Activated T-cell treated with anti-CD3 and anti-CD28 coated beads for 48 hours (primary cell): ENCODE measurements at places on chromosomes 13 and 19.
A peak's percentile ranks its signal among the peaks of the same experiment; 100 is the strongest.

- DNase-seq: no peak
These were observed 2.7 kb downstream of the ADGRE5 start for GRCh38 chr19:14383661-14384555.

DNA sequence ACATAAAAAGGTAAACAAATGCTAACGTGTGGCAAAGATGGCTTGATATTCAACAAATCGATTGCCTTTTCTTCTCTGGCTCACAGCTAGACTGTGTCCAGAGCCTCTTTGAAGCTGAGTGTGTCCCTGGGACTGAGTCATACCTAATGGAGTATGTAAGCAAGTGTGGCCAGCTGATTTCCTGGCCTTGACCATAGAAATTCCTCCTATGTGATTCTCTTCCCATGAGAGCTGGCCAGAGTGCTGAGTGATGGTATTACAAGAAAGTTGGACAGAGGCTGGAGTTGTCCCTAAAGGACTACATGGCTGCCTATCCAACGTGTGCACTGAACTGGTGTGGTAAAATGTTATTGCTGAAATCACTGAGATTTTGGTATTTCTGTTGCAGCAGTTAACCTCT, 320.1 kb upstream of the SLC10A2 start:
- DNase-seq: no peak

DNA sequence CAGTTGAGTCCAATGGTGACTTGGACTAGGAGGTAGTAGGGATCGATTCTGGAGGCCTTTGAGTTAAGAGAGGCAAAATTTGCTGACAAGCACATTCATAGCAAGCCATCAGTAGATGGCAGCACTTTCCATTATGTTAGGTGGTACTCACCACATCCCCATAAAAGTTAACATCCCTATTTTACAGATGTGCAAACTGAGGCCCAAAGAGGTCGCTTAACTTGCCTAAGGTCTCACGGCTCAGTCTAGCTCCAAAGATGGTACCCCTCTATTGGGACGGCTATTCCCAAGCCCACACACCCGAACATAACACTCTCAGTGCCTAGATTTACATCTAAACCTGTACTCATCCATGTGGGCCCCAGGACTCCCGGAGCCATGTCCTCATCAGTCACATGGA, 21.5 kb upstream of the FOSB start:
- no peak for DNase-seq

GRCh38 chr13:113843063-113843654, 20.7 kb downstream of the GAS6 start:
- no peak for DNase-seq

DNA sequence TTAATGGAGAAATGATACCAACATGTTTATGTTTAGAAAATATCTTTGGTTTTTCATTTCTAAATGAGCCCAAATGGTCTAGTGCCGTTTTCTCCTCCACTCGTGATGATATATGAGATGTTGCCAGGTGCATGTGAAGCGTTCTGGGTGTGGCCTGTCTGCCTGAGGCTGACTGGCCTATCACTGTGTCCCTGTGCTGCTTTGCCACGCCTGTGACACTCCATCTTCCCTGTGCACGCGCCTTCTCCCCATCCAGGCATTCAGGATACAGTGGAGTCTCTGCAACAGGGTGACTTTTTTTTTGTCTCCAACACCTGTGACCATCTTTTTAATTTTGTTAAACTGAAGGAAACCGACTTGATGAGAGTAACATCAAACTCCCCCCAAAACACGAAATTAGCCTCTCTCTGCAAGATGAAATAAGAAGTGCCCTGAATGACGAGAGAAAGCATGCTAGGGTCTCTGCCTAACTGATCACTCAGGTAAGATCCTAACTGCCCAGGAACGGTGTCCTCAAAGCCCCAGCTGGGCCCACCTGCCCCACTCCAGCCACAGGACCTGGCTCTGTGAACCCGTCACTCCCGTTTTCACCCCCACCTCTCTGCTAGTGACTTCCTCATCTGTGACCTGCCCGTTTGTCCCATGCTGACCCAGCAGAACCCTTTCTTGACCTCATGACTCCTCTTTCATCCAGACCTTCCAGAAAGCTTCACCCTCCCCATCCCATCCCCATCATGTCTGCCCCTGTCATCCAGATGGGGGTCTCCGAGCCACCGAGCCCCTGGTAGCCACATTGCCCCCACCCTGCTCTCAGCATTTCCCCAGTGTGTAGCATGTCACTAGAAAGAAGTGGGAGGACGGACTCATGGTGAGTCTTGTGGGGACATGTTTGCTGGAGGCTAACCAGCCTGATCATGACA, 33.2 kb upstream of the TFDP1 start:
- no peak for DNase-seq

DNA sequence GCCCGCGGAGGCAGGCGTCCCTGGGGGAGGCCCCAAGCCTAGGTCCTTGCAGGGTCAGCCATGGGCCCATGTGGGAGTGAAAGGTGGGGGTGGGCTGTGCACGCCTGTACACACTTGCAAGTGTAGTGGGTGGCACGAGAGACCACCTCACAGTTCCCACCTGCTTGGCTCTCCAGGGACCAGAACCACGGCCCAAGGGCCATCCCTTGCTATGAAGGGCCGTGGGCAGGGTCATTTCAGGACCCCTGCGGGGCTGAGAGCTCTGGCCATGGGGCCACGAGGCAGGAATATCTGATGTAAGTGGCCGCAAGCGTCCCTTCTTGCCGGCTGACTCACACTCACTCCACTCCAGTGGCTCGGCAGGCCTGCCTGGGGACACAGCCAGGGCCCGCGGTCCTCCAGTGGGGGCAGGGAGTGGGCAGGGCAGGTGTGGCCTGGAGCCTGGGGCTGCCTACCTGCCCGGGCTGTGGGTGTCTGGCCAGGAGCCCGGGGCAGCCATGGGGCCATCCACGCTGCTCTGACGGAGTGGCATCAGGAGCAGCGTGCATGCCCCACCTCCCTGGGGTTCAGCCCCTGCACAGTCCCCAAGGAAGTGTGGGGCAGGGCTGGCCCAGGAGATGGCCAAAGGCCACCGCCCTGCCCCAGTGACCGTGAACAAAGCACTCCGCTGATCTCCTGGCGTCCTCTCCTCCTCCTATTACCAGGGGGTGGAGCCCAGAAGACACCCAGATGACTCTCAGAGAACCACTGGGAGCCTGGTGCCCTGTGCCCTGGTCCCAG, 8.6 kb upstream of the MKNK2 start:
- DNase-seq: no peak

DNA sequence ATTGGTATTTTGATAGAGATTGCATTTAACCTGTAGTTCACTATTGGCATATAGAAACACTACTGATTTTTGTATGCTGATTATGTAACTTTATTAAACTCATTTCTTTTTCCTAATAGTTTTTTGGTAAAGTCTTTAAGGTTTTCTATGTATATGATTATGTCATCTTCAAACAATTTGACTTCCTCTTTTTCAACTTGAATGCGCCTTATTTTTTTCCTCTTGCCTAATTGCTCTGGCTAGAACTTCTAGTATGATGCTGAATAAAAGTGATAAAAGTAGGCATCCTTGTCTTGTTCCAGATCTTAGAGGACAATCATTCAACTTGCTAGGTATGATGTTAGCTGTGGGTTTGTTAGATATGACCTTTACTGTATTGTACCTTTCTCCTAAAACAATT, 1034.9 kb downstream of the PCDH9 start:
- no peak for DNase-seq

DNA sequence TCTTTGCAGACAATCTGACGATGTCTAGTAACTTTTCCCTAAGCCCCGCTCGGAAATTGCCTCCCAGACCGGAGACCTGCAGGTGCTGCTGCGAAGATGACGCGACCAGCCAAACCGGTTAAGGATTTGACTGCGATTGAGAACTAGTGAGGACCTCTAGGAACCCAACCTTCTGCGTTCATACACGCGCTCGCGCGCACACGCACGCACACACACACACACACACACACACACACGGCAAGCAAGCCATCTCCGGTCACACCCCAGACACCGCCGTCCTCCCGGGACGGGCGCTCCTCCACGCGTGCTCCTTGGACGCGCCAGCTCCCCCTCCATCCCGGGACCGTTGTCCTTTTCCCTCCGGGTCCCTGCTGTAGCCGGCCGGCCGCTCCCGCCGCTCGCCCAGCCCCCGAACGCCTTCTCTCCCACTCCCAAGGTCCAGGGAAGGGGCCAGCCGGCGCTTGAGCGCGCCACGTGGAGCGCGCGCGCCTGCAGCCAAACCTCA, 1.2 kb downstream of the TBC1D4 start:
- peak; percentile 11 for DNase-seq

- no peak for DNase-seq
These were observed 10.8 kb downstream of the SLC35E1 start for GRCh38 chr19:16561382-16561781.

DNA sequence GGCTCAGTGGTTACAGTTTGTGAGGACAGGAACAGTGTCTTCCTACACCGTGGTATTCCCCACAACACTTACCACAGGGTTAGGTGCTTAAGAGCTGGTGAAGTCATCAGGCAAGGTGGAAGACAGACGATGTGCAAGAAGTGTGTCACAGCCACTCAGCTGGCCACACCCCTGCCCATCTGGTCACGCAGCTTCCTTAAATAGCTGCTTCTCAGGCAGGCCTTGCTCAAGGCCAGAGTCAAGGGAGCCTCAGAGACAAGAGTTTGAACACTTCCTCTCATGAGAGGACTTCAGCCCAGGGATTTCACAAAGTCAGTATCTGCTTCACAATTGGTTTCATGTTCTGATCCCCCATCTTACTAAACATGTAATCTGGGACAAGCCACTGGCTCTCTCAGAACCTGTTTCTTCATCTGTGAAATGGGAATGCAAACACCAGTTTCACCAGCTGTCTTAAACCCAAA, 80.3 kb upstream of the FRY start:
- no peak for DNase-seq

GRCh38 chr13:23684647-23685046, 114.4 kb downstream of the TNFRSF19 start:
- no peak for DNase-seq

DNA sequence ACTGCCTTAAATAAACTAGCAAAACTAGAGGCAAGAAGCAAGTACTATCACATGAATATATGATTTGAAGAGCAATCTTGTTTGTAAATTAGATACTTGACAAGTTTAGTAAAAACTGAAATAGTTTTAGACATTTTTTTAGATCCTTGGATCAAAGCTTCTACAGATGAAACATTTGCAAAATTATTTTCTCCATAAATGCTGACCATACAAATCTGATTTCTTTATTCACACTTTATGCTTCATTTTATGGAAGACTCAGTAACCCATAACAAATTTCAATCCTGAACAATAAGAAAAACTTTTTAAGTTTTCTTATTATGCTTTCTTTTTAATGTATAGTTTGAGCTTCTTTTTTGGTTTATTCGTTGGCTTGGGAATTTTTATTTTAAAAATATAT, 750.2 kb upstream of the SLITRK5 start:
- DNase-seq: no peak

DNA sequence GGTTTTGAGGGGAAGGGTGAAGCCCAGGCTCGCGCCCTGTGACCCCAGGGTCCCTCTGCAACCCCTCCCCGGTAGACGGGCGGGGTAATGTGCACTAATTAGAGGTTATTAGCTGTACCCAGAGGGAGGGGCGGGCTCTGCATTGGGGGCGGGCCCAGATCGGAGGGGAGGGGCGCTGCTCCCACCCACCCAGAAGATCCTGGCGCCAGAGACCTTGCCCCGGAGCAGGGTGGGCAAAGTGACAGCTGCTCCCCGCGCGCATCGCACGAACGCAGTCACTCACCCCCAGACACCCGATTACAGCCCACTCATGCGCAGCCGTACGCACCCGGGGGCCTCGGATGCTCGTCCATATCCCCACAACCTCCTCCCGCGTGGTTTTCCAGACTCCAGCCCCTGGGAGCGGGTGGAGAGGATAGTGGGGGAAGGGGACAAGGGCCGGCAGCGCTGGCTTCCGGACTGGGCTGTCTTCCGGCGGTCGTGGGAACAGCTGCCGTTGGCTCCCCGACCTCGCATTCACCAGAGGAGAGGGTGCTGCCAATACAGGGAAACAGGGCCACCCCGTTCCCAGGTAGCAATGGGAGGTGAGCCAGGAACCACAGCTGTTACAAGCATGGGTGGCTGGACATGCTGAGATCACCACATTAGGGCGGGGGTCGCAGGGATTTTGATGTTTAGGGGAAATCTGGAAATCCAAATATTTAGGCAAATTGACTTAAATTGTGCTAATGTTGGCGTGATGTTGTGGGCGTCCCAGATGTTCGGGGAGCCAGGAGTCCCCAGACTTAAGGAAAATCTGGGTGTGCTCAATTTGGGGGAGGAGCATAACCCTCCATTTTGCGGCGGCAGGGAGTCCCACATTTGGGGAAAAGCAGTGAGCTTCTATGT, 2.9 kb upstream of the HOOK2 start:
- no peak for DNase-seq

DNA sequence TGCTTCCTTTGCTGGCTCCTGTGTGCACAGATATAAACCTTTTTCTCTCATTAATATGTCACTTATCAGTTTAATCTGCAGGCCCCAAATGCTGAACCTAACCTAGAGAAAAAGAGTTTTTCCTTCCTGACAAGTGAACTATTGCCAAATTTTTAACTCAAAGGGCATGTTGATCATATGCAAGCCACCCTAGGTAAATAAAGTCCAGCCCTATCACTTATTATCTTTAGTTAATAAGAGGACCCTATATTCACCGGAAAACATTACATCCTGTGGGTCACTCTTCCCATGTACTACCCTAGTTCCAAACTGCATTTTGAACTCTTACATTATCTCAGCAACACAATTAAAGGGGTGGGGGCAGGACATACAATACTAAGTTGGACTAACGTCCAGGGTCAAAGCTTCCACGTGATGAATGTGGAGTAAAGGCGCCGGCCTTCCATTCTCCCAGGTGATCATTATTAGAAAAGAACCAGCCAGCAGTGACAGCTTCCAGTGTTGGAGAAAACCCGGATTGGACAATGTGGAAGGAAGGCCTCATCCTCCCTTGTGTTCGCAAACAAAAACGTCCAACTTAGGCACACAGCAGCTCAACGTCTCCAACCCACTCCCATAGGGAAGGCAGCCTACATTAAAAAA, 86.6 kb downstream of the STK24 start:
- DNase-seq: no peak

DNA sequence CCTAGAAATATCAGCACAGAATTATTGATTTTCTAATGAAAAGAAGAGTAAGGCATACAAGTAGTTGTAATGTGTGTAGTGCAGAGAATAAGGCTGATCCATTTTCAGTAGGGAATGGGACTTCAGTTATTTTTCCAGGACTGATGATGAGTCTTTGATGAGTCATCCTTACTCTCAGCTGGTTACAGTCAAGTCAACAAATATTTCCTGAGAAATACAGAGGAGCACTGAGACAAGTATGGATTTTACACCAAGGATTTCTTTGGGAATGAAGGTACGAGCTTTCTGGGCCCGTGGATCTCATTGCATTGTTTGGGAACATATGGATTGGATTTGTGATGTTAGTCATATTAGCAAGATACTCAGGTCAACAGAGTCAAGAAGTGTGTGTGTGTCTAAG, 502.7 kb downstream of the FGF9 start:
- DNase-seq: no peak

- DNase-seq: no peak
These were observed 20.4 kb downstream of the RNF17 start for GRCh38 chr13:24784319-24784718.

- DNase-seq: no peak
These were observed 31.0 kb downstream of the PIP5K1C start for GRCh38 chr19:3669082-3669946.
